Endothelial cell of umbilical vein (primary cell): ENCODE measurements at places on chromosomes 6 and 20. TPM values are rescaled to one million over a fixed set of nuclear protein-coding genes. Genes with fewer than 3 reads are reported as not detected.

LIME1 gene
- 11.5 and 12.2 TPM in 2 replicates for total RNA-seq

ADGRF5 gene
- total RNA-seq: 37.9 and 50.0 TPM in 2 replicates

SPINT4 gene
- not detected in 2 replicates for total RNA-seq

TUBB2B gene
- total RNA-seq: 3.6 and 8.3 TPM in 2 replicates

SLC22A7 gene
- not detected in 2 replicates for total RNA-seq

BFSP1 gene
- 3.7 and 5.2 TPM in 2 replicates for total RNA-seq

FUT9 gene
- total RNA-seq: not detected in 2 replicates

DNA sequence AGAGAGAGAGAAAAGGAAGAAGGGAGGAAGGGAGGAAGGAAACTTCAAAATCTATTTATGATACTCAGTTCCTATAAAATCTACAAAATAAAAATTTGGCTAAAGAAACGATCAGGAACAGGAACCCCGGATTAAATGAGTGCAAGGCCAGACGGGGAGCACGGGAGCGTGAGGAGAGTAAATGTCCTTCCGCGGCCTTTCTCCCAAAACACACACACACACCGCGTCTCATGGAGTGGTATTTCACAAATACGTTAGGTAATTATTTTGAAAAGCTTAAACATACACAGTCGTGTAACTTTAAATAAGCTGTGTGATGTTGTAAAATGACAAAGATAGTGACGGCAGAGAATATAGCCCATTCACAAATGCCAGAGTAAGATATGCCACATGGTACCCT is 125.7 kb upstream of the AFDN start:
- no peaks in the 10 kb centered on the region for H3K36me3 ChIP-seq
- H3K27ac ChIP-seq: no peak overlapping the region
- DNase-seq: no peak
- H3K4me1 ChIP-seq: peaks cover 22% of the 10 kb centered on the region
- H3K4me3 ChIP-seq: no peak overlapping the region
- no peaks in the 10 kb centered on the region for H3K27me3 ChIP-seq

DNA sequence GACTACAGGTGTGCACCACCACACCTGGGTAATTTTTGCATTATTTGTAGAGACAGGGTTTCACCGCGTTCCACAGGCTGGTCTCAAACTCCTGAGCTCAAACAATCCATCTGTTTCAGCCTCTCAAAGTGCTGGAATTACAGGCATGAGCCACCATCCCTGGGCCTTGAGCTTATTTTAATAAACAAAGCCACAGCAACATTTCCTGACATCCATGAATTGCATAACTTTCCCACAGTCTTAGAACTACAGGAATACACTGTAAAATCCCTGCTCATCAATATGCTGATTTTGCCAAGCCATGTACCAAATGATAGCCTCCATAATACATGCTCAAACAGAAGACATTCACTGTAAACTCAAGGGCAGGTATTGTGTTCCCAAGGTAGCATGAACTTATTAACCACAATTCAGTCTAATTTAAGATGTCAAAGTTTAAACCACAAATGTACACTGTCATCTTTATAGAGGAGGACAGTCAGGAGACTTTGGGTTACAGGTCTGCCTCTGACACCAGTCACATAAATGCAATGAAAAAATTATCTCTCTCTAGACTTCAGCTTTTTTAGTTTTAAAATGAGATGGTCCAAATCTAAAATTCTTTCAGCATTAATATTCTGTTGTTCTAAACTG is 40.0 kb downstream of the NUDT3 start:
- H3K4me3 ChIP-seq: no peak overlapping the region
- no peaks in the 10 kb centered on the region for H3K27me3 ChIP-seq
- no peak for DNase-seq
- no peaks in the 10 kb centered on the region for H3K36me3 ChIP-seq
- H3K27ac ChIP-seq: no peak overlapping the region

DNA sequence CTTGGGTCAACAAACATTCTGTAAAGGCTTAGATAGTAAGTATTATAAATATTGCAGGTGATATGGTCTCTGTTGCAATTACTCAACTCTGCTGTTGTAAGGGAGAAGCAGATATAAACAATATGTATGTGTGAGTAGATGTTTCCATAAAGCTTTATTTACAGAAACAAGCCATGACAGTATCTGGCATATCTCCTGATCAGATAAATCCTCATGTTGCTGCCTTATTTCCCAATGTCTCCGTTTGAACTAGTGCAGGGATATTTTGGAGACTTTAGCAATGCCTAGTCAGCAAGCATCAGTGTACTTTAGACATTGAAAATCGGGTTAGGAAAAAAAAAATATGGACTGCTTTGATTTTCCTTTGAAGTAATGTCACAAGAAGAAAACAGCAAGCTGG is 96.1 kb downstream of the LAMA2 start:
- no peak for DNase-seq
- no peaks in the 10 kb centered on the region for H3K27me3 ChIP-seq
- H3K27ac ChIP-seq: no peak overlapping the region

GRCh38 chr6:151999194-151999593 is 191.7 kb downstream of the ESR1 start:
- no peaks in the 10 kb centered on the region for H3K36me3 ChIP-seq
- peaks cover 4% of the 10 kb centered on the region for H3K27me3 ChIP-seq
- peaks cover 8% of the 10 kb centered on the region for H3K4me1 ChIP-seq
- H3K4me3 ChIP-seq: no peak overlapping the region
- no peak overlapping the region for H3K27ac ChIP-seq

- H3K27ac ChIP-seq: no peak overlapping the region
- DNase-seq: no peak
- H3K4me3 ChIP-seq: no peak overlapping the region
- peaks cover 33% of the 10 kb centered on the region for H3K4me1 ChIP-seq
- no peaks in the 10 kb centered on the region for H3K27me3 ChIP-seq
Measured at GRCh38 chr6:44238687-44239350, 8.1 kb upstream of the HSP90AB1 start.

DNA sequence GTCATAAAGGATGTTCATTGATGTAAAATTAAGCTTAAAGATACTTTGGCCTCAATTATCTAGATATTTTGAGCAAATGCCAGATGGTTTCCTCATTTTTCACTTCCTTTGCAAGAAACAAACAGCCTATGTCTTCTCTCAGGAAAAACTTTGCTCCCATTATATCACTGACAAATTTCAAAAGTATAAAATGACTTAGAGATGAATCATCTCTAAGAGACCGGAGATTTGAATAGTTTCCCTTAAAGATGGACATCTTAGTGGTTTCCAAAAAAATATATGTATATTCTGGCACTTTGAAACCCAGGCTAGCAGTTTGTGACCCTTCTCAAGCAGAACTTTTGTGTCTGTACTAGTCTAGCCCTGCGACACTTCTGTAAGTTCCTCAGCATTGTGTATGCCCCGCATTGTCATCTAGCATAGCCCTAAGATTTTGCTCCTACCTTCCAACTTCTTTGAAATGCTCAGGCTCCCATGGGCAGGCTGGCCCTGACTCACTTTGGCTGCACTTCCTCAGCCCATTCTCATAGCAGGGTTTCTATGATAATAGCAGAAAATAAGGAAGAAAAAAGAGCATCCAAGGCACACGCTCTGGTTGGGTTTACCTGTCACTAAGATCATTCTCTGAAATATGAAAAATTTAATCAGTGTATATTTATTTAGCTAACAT is 25.7 kb upstream of the POU3F2 start:
- H3K27me3 ChIP-seq: no peaks in the 10 kb centered on the region
- no peaks in the 10 kb centered on the region for H3K36me3 ChIP-seq
- H3K27ac ChIP-seq: no peak overlapping the region

DNA sequence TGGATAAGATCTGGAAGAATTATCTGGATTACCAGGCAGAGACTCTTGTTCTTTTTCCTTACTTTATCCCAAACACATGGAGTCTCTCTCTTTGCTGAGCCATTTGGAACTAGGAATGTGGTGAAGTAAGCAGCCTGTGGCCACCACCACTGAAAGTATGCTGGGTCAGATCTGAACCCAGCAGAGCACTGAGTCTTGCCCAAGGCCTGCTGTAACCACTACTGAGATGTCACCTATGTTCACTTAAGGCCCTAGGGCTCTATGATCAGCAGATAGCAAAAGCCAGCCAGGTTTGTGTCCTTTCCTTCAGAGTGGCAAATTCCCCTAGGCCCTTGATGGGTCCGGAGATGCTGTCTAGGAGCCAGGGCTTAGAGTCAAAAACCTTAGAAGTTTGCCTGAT is 103.3 kb upstream of the PLN start:
- H3K27me3 ChIP-seq: no peaks in the 10 kb centered on the region
- H3K4me1 ChIP-seq: no peaks in the 10 kb centered on the region
- DNase-seq: no peak
- no peak overlapping the region for H3K4me3 ChIP-seq

GRCh38 chr6:7912736-7913517 is 2.3 kb upstream of the TXNDC5 start:
- no peaks in the 10 kb centered on the region for H3K27me3 ChIP-seq
- no peak overlapping the region for H3K4me3 ChIP-seq
- H3K27ac ChIP-seq: no peak overlapping the region

DNA sequence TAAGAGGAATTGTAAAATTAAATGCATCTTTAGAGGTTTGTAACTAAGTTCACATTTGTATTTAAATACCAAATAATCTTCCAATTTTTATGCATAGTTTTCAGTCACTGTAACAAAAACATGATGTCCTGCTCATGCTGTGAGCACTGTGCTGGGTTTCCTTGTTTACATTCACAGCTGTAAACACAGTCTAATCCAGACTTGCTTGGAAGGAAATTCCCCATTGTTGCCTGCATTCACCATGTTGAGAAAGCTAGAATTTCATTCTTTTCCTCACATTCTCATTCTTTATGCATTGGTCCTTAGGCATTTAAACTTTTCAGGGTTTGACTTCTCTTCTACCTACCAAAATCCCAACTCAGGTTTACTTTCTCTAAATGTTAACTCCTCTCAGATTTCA is 242.0 kb upstream of the TBX18 start:
- H3K4me1 ChIP-seq: no peaks in the 10 kb centered on the region
- no peak overlapping the region for H3K4me3 ChIP-seq
- peaks cover 3% of the 10 kb centered on the region for H3K27me3 ChIP-seq
- no peaks in the 10 kb centered on the region for H3K36me3 ChIP-seq
- DNase-seq: peak; percentile 50
- H3K27ac ChIP-seq: no peak overlapping the region

- DNase-seq: no peak
- no peaks in the 10 kb centered on the region for H3K27me3 ChIP-seq
- H3K36me3 ChIP-seq: no peaks in the 10 kb centered on the region
- no peak overlapping the region for H3K27ac ChIP-seq
Measured at GRCh38 chr20:16942051-16942450, 193.9 kb downstream of the OTOR start.

DNA sequence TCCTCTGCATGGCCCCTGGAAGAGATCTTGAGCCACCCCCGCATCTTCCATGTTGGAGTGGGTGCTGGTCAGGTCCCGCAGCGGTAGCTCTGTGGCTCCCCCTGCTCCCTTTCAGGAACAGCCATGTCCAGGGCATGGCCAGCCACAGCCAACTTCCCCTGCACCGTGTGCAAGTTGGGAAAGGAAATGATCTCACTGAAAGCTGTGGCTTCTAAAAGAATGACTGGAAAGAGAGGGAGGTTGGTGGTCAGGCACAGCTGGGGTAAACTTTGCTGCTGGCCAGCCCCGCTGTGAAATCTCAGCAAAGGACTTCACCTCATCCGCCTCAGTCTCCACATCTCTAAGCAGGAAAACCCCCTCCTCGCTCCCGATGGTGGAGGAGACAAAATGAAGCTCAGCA is 153.6 kb upstream of the CST7 start:
- H3K4me3 ChIP-seq: no peak overlapping the region
- H3K36me3 ChIP-seq: no peaks in the 10 kb centered on the region
- no peaks in the 10 kb centered on the region for H3K27me3 ChIP-seq
- H3K27ac ChIP-seq: no peak overlapping the region

DNA sequence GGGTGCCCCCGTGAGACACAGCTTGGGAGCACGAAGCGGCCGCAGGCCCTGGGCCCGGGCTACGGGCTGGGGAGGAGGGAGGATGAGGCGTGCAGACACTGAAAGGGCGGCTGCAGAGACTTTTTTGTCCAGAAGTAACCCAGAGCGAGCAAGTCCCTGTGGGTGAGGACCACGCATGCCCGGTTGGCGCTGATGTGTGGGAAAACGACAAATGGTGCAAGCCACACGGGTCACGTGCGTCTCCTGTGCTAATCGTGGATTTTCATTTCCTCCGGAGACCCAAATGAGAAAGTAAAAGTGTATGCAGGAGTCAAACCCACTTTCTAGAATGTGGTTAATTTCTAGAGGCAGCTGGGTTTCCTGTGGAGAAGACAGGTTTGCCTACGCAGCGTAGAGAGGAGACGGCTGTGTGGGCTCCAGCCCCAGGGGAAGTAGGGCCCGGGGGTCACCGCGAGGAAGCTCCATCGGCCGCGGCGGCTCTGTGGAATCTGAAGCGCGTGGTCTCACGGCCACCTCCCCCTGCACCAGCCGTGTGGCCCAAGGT is 19.0 kb downstream of the DLL1 start:
- no peaks in the 10 kb centered on the region for H3K36me3 ChIP-seq
- no peak overlapping the region for H3K4me3 ChIP-seq
- no peak for DNase-seq
- no peak overlapping the region for H3K27ac ChIP-seq
- no peaks in the 10 kb centered on the region for H3K4me1 ChIP-seq

DNA sequence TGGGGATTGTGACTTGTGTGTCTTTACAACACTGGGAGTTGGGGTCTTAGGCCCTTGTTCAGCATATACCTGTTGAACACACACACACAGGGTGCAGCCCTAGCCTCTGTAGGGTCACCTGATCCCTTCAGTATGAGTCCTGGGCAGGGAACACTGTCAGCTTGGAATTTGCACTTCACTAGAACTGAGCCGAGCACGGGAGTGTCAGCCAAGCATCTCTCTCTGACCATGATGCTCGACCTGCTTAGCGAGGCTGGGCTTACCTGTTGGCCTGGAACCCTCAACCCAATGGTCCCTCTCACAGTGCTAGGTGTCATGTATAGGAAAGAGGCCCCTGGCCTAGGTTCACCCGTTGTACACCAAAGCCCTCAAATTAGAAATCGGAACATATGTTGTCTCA is 96.1 kb downstream of the NKAIN2 start:
- no peak overlapping the region for H3K27ac ChIP-seq
- no peaks in the 10 kb centered on the region for H3K36me3 ChIP-seq
- no peaks in the 10 kb centered on the region for H3K27me3 ChIP-seq
- H3K4me1 ChIP-seq: peaks cover 11% of the 10 kb centered on the region

DNA sequence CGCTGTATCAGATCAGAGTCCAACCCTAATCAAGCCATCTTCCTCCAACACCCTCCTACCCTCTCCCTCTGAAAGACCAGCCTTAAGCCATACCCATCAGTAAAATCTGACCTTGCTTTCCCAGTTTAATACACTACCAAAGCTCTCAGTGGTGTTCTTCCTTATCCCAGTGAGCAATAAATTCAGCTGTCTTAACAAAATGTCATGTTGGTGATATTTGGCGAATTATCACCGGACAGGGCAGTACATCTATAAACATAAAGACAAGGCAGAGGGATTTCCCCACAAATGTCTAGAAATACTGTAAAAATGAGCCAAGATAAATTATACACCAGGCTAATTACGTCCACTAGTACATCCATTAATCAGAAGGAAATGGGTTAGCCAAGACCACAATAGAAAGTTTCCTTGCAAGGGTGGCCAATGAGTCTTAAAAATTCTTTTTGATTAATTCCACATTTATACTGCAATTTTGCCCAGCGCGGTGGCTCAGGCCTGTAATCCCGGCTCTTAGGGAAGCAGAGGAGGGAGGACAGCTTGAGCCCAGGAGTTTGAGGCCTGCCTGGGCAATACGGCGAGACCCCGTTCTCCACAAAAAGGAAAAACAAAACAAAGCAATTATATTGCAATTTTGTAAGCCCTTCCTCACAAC is 905 bp downstream of the RARS2 start:
- no peaks in the 10 kb centered on the region for H3K36me3 ChIP-seq
- peak overlapping the region; percentile 82 for H3K4me3 ChIP-seq
- H3K27me3 ChIP-seq: no peaks in the 10 kb centered on the region
- H3K4me1 ChIP-seq: peaks cover 16% of the 10 kb centered on the region
- DNase-seq: no peak
